ENCODE measurements at places on chromosomes 4 and X.

DNA sequence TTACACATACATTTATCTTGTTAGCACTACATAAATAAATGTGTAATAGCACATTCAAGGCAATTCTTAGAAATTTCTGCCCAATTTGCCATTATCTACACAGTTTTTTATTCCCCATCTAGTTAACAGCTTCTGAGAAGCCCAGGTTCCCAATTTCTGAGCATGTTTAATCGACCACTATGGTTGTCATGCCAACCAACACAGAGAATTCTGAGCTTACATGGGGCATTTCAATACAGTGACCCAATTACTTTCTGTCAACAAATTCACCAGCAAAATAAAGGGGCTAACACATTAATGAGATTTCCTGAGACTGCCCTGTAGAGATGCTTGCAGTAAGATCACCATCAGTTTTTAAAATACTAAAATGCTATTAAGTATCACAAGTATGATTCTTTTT is 22.0 kb downstream of the GPM6A start:
- DNase-seq: no peak

DNA sequence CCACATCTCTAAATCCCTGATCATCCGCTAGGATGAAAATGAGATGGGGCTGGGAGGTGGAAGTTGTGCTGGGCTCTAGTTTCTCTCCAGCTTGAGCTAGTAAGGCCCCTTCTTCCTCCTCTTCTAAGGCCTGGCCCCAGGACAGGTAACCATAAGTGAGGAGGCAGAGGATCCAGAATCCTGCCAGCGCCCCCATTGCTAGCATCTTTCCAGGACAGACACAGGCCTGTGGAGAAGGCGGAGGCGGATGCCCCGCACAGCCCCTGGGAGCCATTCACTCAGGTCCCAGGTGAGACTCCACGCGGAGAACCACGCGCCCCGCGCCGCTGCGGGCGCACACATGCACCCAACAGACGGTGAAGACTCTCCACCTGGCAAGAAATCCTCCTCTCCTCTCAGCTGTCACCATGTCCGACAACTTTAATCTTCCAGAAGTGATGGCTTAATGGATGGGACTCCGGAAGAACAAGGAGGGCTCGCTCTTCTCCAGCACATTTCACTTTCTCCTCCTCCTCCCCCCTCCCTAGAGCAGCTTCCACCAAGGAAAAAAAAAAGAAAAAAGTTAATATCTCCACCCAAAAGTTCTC is 793 bp downstream of the ARSJ start:
- DNase-seq: no peak

GRCh38 chrX:111467896-111468295 is 43.5 kb upstream of the SERTM2 start:
- DNase-seq: no peak

DNA sequence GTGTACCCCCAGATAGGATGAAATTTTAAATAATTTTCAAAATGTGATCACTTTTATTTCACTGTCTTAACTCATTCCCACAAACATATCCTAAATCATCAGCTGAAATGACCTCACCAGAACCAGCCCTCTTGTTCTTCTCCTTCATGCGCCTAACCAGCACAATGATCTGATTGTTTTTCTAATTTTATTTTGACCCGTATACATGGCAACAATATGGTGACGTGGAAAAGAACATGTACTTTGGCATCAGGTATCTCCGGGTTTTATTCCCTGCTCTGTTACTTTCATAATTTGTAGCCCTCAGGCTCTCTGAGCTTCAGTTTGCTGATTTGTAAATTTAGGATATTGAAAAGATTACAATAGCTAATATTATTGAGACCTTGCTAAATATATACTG is 562.4 kb upstream of the ZFP42 start:
- no peak for DNase-seq

DNA sequence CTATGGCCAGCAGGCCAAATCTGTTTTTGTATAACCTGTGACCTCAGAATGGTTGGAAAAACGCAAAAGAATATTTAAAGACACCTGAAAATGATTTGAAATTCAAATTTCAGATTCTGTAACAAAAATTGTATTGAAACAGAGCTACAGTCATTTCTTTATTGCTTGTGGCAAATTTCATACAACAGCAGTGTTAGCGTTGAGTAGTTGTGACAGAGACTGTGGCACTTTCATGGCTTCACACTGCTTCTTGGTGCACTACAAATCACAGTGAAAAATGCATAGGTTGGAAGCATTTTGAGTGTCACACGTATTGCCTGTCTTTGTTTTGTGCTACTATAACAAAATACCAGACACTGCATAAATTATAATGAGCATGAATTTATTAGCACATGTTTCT is 12.2 kb upstream of the PARM1 start:
- no peak for DNase-seq

All from stimulated activated CD4-positive, alpha-beta T cell treated with anti-CD3 and anti-CD28 coated beads, Interleukin-1b, Interleukin-23, amount 100 ng/mL, for 24 hours (primary cell).